ENCODE measurements at places on chromosomes 5 and 9. TPM values are rescaled to one million over a fixed set of nuclear protein-coding genes. Genes with fewer than 3 reads are reported as not detected.

THOC3 gene
- 152 TPM for total RNA-seq

SPINK1 gene
- not detected for total RNA-seq

DNA sequence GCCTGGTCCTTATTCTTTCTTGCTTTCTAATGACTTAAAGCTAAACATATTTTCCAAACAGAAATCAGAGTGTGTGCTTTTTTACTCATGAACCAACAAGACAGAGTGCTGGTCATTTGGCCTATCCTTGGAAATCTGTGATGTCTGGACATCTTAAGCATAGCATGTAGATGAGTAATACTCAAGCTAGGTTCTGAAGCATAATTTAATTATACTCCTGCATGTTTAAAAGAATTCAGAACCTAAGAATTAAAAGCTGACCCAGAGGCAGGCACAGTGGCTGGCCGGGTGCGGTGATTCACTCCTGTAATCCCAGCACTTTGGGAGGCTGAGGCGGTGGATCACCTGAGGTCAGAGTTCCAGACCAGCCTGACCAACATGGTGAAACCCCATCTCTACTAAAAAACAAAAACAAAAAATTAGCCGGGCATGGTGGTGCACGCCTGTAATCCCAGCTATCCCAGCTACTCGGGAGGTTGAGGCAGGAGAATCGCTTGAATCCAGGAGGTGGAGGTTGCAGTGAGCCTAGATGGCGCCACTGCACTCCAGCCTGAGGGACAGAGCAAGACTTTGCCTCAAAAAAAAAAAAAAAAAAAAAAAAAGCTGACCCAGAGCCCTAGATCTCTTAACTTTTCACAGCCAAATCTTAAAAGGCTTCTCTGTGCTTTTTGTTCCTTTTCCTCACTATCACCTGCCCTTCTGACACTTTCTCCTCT is 16.2 kb upstream of the TJP2 start:
- no peak for DNase-seq

CATSPER3 gene
- total RNA-seq, result 0.74 TPM

HAVCR2 gene
- 0.49 TPM for total RNA-seq

- no peak for DNase-seq
Measured at GRCh38 chr9:112332214-112332613, 1.2 kb downstream of the PTBP3 start.

- DNase-seq, result peak; percentile 38
Measured at GRCh38 chr5:125798307-125798706, 624.9 kb upstream of the GRAMD2B start.
